Kidney (tissue), 22 donors: ENCODE measurements at places on chromosomes 16 and 17. TPM values are rescaled to one million over a fixed set of nuclear protein-coding genes. Genes with fewer than 3 reads are reported as not detected.

Gene CD300LB
- 0.91 TPM for total RNA-seq

Gene SLC13A2
- total RNA-seq, result 1.1 TPM

GRCh38 chr17:76808326-76808725, 59.9 kb upstream of the MGAT5B start:
- no peak for DNase-seq

DNA sequence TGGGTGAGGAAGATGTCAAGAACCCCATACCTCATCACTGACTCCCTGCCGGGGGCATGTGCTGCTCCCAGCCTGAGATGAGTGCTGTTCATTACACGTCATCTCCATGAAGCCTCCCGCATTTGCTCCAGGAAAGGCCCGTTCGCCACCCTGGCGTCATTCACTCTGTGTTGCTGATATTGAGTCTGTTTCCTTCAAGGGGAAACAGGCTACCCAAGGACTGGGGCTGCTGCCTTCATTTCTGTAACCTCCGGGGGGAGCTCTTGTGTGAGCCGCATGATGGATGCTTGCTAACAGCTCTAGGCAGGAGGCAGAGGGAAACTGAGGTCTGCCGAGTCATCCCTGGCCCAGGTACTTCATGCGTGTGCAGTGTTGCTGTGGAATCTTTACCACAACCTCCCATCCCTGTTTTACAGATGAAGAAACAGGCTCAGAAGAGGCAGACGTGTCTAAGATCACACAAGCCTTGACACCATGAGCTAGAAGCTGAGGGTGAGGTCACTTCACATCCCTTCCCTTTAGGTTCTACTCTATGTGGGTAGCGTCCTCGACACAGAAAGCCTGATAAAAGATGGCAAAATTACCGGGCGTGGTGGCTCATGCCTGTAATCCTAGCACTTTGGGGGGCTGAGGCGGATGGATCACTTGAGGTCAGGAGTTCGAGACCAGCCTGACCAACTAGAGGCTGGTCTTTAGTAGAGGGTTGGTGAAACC, 3.5 kb upstream of the ARMC5 start:
- DNase-seq, result peak; percentile 41

DNA sequence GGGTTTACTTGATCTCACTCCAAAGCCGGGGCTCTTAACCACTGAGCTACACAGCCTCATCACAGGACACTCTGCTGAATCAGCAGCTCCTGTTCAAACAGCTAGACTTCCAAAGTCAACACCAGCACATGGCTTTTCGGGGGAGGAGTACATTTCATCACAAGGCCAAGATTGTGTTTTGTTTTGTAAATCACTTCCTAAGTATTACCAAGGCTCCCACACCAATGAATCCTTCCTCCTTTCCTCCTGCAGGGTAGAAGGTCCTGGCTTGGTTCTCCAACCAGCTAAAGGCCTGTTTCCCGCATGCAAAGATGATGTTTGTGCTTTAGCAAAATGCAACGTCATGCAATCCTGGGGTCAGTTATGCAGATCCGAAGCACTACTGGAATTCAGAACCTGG, 152.5 kb downstream of the XYLT1 start:
- DNase-seq, result peak; percentile 58

DNA sequence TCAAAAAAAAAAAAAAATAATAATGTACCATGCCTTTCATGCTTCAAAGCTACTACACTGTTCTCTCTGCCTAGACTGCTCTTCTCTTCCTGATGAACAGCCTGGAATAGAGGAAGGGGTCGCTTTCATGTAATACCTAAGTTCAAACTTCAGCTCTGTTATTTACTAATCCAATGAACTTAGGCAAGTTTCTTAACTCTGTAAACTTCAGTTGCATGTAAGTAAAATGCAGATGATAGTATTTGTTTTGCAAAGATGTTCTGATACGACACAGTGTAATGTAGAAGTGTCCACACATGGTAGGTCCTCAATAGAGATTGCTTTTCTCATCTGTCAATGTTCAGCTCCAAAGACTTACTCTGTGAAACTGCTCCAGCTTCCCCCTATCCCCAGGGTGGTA, 6.6 kb downstream of the COA3 start:
- DNase-seq, result no peak

- no peak for DNase-seq
Measured at GRCh38 chr16:50526796-50527195, 21.4 kb upstream of the NKD1 start.

DNA sequence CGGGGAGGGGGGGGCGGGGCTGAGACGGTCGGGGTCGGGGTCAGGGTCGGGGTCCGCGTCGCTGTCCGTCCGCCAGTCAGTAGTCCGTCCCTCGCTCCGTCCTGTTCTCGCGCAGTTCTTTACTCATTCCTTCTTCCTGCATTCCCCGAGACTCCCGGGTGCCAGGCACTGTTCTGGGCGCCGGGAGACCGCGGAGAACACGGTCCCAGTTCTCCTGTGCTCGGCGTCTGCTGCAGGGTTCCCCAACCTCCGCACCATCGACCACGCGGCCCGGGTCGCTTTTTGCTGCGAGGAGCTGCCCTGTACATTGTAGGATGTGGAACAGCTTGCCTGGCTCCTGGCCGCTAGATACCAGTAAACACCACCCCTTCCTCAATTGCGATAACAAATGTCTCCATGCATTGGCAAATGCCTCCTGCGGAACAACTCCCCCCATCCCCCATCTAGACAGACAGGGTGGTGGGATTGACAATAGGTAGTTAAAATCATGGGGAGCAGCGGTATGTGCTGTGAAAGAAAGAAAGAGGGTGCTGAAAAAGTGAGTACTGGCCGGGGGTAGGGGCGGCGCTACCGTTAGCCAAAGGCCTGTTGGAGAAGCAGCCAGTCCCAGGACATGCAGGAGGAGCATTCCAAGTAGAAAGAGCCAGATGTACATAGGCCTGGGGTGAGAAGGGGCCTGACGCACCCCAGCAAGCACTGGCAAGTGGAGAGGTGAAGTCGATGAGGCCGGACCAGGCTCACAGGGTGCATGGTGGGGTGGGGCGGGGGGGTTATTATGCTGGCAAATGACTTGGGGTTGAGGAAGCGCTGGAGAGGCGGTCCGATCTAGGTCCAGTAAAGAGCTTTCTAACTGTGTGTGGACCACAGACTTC, 631 bp downstream of the TRAF7 start:
- peak; percentile 41 for DNase-seq

Gene KRT222
- 6.6 TPM for total RNA-seq

DNA sequence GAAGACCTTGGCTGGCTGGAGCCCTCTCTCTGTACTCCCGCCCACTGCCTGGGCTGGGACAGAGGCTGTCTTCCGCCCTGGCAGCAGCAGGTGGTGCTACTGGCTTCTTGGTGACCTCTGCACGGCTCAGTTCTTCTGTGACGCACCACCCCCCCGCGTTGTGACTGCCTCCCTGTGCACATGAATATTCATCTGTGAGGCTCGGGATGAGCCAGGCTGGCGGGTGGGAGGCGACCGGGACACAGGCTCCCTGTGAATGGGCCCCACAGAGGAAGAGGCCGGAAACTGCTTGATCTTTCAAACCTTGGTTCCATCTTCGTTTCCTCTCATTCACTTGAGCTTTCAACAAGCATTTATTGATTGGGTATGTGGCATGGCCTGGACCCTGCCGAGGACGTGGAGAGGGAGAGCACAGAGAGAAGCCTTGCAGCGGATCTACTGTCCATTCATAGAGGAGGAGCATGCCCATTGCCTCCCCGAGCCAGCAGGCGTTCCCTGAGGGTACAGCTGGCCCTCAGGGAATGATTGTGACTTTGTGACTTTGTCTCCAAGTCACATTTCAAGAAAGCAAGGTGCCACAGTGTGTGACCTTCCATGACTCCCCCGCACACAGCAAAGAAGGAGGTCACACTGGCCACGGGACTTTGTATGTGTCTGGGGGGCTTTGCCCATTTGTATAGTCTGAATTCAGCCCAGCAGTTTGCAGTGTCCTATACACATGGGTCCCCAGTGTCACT, 45.0 kb downstream of the B9D1 start:
- DNase-seq, result peak; percentile 98

- DNase-seq, result no peak
Measured at GRCh38 chr17:82703935-82704865, 5.7 kb upstream of the RAB40B start.

DNA sequence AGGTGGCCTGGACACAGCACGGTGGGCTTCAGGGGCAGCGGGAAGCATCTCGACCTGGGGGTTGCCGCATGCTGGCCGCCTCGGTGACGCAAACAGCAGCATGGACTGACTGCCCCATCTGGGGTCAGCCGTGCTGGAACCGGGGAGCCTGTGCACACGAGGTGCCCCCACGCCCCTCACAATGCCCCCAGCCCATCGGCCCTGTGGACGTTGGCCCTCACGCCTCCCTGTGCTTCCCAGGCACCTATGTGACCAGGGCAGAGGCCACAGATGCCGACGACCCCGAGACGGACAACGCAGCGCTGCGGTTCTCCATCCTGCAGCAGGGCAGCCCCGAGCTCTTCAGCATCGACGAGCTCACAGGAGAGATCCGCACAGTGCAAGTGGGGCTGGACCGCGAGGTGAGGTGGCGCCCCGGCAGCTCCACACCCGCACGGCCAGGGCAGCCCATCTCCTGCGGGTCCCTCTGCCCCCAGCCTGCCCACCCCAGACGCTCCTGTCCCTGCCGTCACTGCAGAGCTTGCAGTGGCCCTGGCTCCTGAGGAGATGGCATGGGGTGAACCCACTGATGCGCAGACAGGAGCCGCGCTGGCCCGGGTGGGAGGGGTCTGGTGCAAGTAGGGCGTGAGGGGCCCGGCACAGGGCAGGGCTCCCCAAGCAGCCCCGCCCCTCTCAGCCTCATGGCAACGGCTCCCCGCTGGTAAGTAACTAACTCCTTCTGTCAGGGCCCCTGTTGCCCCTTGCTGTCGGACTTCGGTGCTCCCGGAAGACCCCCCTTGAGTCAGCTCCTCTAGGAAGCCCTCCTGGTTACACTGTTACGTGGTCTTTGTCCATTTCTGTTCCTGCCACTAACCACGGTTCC, 13.6 kb downstream of the CDH15 start:
- DNase-seq, result no peak

DNA sequence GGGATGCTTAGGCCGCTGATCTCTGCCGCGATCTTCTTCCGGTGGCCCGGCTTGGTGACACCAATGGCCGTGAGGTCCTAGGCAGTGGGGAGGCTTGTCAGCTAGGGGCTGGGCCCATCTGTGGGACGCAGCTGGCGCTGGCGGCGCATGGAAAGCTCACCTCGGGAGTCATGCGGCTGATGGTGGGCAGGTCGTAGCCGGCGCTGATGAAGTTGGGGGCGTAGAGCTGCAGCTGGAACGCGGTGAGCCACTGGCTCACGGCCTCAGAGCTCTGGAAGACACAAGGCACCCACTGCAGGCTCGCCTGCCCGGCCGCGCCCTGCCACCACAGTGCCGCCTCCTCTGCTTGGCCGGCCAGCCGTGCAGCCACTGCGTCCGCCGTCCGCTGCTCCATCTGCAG, 12.7 kb downstream of the CASKIN1 start:
- DNase-seq, result no peak

DNA sequence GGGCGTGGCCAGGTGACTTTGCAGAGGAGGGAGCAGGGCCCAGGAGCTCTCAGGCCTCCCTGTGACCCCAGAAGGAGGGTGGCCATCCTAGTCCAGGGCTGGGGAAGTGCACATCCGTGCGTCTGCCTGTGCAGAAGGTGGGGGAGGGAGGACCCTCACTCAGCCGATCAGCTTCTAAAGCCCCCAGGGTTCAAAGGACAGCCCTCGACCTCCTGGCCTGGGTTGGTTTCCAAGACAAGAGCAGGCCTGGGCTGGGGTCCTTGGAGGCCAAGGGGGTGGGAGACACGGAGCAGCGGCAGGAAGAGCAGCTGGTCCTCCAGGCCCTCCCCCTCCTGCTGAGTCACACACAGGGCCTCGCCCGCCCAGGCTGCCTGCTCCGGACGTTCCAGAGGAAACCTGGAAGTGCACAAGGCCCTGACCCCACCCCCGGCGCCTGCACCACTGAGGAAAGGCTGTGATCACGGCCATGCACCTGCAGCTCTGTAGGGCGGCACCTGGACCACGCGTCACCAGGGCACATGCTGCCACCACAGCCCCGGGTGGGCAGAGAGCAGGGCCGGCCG, 67.1 kb upstream of the ZNF469 start:
- DNase-seq, result peak; percentile 54

- DNase-seq, result no peak
Measured at GRCh38 chr17:58677194-58677880, 14.5 kb downstream of the TEX14 start.

Gene MT4
- not detected for total RNA-seq

GRCh38 chr17:31371511-31372097, 19.9 kb upstream of the RAB11FIP4 start:
- DNase-seq, result no peak

Gene ACSM3
- total RNA-seq, result 31.5 TPM

Gene MYH1
- not detected for total RNA-seq

DNA sequence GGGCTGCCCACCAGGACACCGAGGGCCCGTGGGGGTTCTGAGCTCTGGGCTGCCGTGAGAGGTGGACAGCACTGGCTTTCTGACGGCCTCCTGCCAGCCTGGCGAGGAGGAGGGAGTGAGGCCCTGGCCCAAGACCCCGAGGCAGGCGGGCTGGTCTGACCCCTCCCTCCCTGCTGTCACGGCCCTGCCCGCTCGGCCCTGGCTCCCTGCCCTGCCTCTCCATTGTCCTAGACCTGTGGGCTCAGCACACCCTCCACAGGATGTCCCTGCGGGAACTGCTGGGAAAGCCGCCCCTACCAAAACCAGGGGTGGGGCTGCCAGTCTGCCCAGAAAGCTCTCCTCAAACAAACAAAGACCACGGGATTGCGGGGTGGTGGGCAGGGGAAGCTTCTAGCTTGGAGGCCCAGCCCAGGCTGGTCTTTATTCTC, 20.7 kb downstream of the SPNS2 start:
- peak; percentile 58 for DNase-seq

Gene CCL8
- total RNA-seq, result not detected

DNA sequence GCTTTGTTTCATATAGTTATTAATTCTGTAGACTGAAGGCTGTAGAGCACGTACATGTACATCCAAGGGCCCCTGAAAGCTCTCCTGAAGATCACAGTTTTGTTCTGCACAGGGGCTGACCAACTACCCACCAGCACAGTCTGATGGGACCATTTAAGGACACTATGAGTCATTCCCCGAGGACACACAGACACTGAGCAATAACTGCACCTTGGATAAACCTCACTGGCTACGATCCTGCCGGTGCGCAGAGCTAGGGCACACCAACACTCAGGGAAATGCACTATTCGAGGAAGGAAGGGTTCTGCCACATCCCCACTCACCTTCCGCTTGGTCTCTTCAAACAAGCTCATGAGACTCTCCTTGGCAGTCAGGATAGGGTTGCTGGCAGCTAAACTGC, 20.3 kb downstream of the SMG6 start:
- no peak for DNase-seq

- DNase-seq, result no peak
Measured at GRCh38 chr16:48155926-48156789, at the start of gene ABCC12. ABCC12 (minus strand) TSS chr16:48155993; CDS start chr16:48146424, 9,569 bp downstream.

Gene ACSM2A
- total RNA-seq, result 59.3 TPM

DNA sequence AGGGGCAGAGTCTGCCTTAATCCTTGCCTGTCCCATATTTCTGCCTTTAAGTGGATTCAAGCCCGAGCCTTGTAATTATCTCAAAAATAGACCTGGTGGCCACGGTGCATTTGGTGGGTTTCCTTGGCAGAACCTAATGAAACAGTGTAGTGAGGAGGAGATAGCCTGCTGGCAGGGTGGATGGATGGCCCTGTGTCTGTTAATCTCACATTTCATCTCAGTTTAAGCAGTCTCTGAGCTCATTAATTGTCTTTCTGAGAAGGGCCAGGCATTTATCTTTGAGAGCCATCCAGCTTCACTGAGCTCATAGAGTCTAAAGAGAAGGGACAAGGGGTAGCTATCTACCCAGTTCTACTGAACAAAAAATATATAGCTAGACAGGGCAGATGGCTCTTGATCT, 364.0 kb upstream of the EEF2KMT start:
- no peak for DNase-seq
